GM23248 (cell line): ENCODE measurements at places on chromosomes 12 and 14.

GRCh38 chr12:51980051-51980808 lies 26.5 kb upstream of the TAMALIN start:
- peak; percentile 81 for DNase-seq

DNA sequence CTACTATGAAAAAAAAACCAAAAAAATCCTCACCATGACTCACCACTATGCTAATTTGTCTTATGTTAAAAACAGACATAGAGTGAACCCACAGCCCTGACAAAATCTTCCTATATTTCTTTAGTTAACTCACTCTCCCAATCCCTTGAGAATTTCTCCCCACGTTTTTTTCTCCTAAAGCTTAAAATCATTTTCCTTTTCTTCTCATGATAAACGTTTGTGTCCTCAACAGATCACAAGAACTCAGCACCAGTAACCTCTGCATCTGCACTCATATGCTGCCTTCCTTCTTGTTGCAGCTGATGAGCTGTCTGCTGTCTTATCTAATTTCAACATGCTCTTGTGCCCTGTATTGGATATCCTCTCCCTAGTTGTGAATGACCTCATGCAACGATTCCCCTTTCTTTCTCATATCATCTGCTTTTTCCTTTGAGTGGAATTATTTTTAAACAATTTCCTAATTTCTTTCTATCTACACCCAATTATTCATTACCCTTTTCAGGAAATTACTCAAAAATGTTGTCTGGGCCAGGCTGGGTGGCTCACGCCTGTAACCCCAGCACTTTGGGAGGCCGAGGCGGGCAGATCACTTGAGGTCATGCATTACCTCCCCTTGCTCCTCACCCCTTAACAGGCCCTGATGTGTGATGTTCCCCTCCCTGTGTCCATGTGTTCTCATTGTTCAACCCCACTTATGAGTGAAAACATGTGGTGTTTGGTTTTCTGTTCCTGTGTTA lies 427.5 kb upstream of the MGAT4C start:
- DNase-seq = peak; percentile 25

DNA sequence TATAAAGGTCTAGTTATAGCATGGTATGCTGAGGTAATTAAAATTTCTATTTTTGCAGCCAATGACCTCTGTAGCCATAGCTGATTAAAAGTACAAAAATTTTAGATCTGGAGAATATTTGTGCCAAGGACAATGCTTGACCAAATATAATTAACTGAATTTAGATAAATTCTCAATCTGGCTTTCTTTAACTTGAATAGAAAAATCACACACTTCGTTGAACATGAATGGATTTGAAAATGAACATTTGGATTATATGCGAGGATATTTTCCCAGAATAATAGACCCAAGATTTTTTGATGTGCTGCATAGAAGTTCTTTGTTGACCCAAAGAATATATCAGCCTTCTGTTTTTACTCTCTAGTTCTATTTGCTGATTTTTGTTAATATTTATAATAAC lies 38.4 kb upstream of the G2E3 start:
- DNase-seq = no peak

- peak; percentile 85 for DNase-seq
Measured at GRCh38 chr14:21084998-21085853, 13.2 kb downstream of the ZNF219 start.

DNA sequence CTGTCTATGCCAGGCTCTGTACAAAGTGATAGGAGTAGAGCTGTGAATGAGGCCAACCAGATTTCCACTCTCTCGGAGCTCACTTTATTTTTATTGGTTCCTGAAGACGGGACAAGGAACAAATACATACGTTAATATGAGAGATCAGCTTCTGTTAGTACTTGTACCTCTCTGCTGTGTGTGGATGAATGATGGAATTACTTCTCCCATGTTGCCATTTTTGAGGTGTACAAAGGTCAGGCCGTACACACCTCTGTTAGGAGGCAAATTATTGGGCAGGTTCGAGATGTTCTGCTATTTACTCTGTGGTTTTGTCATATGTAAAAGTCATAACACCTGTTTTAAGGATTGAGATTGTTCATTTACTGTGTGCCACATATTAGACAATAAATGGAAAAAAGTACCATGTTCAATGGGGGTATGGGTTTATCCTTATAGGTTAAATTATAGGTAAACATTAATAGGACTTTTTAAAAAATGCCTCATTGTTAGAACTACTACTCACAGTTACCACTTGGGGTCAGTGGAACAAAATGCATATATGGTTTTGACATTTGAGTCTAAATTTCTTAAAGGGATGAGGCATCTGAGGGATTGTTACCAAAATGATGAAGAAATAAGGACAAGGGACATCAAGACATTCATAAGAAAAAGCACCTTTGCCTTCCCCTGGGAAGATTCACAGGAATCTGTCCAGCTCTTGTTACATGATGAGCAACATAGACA lies 26.9 kb downstream of the WBP11 start:
- peak; percentile 51 for DNase-seq

DNA sequence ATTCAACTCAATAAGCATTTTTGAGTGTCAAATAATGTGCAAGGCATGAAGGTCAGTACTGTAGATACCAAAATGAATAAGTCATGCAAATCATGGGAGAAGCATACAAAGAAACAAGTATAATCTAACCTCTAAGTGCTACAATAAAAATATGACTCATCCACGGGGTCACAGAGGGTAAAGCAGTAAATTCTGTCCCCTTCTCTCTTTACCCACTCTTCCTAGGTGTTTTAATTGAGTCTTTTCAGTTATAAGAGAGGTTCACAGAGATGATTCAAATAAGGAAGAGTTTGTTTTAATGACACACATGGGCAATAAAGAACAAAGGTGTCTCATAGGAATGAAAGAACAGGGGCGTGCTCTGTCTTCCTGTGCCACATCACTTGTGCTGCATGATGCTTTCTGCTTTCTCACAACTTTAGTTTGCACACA lies 71.5 kb upstream of the DAAM1 start:
- peak; percentile 19 for DNase-seq

- DNase-seq = no peak
Measured at GRCh38 chr14:83289390-83289789, 1755.7 kb upstream of the SEL1L start.
